ENCODE measurements at places on chromosomes 1 and 21.
A peak's percentile ranks its signal among the peaks of the same experiment; 100 is the strongest.

DNA sequence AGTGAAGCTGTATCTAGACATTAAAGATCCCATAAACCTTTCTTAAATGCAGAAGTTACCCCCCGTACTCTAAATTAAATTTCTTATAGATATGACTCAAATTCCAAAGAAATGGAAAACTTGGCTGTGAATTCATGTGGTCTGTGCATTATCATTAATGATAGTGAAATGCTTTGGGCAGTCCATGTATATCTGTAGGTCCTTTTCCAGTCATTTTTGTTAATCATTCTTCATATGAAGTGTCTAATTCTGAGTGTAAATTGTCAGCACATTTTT, 89.3 kb downstream of the RGL1 start:
- DNase-seq: no peak

DNA sequence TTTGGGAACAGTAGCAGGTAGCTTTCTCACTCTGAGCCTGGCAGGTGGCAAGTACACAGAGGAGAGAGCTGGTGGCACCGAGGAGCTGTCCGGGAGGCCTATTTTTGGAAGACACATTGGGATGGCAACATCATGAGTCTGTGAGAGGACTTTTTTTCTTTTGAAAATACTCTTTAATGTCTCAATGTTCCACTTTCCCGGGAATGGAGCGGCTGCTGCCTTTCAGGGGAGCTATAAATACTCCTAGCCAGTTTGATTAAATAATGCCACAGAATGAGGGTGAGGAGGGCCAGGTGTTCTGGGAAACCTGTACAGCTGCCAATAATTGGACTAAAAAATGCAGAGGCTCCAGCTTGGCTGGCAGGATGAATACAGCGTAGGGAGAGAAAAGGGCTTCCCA, 93.3 kb upstream of the COG2 start:
- DNase-seq: no peak

- DNase-seq: no peak
These were observed 15.5 kb downstream of the ZNF644 start for GRCh38 chr1:91006113-91006908.

DNA sequence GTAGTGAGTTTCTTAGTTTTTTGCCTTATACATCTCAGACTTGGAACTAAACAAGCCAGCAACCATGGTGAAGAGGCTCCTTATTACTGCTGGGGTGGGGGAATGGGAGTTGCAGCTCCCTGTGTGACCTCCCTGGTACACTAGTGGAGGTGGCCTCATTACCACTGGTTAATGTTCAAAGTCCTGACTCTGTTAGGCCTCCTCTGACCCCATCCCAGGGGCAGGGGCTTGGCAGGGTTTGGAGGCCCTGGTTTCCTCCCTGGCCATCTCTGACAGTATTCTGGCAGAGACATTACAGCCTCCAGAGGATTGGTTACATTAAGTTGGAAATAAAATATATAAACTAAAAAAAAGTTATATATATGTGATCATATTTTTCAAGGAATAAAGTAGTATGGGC, 45.2 kb downstream of the CLIC4 start:
- DNase-seq: no peak

DNA sequence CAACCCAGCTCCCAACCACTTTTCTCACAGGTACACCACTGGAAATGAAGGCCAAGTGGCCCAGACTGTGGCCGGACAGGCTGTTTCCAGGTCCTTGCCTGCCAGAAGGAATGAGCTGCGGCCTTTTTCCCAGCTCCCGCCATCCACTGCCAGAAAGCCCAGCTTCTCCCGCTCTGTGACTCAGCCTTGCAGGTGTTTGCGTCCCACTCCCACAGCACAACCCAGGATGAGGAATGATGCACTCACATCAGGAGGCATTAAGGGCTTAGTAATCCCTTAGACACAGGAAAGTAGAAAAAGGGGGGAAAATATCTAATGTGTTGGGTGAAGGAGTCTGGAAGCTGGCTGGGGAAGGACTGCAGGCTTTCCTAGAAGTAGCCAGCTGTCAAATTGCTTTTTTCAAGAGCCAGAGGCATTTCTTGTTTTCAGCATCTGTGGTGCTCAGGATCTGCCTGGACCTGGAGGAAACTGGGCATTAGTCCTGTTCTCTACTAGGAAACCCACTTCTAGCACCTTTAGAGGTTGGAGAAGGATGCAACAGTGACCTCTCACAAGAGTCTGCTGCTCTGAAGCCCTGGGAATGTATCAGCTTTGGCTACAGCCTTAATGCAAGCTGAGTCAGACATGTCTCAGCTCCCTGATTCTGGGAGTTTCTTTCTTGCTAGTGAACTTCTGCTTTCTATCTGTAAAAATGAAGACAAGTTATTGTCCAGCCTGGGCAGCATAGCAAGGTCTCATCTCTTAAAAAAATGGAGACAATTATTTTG, 13.2 kb upstream of the MAP1LC3C start:
- DNase-seq: peak; percentile 63

GRCh38 chr1:101394041-101394440, 157.2 kb downstream of the S1PR1 start:
- no peak for DNase-seq

DNA sequence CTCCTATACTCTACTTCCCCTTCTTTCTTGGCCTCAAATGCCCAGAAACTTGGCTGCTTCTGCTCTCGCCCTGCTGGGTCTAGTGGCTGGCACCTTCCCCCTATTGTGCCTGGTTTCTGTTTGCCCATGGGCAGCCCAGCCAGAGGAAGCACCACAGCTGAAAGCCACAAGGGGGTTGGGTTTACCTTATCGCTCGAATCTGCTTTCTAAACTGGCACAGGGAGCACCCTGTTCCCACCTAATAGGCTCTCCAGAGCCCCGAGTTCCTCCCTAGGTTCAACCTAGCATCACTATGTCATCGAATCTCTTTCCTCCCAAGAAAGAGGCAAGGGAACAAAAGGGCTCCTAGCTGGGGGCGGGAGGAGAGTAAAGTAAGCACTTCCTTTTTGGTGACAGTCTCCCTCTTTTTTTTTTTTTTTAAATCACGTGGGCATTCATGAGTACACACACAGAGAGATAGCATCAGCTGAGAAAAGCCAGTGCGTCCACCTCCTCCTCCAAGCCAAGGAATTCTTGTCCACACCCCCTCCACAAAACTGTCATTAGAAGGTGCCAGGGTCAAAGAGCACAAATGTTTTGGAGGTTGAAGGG, 72.8 kb downstream of the PLEKHA6 start:
- no peak for DNase-seq

GRCh38 chr1:47622776-47623556, 185.1 kb downstream of the FOXD2 start:
- DNase-seq: no peak

- DNase-seq: peak; percentile 42
These were observed 60.8 kb downstream of the ZNF684 start for GRCh38 chr1:40592107-40592803.

DNA sequence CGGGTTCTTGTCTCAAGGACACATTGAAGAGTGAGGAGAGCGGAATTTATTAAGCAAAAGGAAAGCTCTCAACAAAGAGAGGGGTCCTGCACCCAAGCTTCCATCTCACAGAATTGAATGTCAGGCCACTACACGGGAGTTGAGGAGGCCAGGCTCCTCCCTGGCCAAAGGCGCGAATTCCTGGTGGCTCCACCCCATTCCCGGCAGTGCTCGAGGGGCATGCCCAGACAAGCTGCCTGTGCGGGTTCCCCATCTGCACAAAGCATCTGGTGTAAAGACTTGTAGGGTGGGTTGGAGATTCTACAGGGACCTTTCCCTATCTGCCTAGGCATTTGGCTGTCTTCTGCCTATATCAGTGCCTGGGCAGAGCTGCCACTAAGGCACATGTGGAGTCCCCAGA, 648.5 kb upstream of the PKN2 start:
- DNase-seq: no peak

GRCh38 chr1:219812491-219813203, 115.7 kb downstream of the SLC30A10 start:
- DNase-seq: peak; percentile 89

DNA sequence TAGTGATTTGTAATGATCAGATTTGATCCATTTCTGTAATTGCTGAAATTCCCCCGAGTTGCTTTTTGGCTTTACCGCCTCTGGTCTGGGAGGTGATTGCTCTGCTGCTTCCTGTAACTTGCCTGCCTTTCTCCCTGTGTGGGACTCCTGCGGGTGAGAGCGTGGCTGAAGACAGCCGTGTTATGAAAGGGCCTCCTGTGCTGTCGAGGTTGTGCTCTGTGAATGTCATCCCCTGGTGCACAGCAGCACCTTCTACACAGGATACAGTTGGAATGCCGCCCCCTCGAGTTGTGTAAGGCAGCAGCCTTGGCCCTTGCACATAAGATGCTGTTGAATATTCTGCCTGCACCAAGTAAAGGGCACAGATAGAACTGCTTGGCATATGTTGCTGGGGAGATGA, 5.9 kb downstream of the SOD1 start:
- DNase-seq: peak; percentile 24

DNA sequence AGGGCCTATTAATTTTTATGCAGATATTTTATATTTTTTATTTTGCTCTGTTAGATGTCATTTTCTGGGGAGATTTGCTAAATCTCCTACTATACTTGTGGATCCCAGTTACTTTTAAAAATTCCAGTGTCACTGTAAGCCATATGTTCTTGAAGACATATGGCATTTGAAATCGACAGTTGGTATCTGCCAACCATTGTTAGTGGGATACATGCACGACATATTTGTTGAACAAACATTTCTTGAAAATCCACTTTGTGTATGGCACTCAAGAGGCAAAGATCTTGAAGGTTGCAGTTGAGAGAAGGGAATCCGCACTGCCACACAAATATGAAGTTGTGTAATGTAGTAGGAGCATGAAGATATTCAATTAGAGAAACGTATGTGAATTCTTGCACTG, 287.7 kb downstream of the HHAT start:
- DNase-seq: no peak

All from fibroblast of the aortic adventitia (primary cell).